ENCODE measurements at places on chromosomes 3 and 15. TPM values are rescaled to one million over a fixed set of nuclear protein-coding genes. Genes with fewer than 3 reads are reported as not detected.

- DNase-seq: no peak
Observed at GRCh38 chr3:105118905-105119304, 247.8 kb upstream of the ALCAM start.

DNA sequence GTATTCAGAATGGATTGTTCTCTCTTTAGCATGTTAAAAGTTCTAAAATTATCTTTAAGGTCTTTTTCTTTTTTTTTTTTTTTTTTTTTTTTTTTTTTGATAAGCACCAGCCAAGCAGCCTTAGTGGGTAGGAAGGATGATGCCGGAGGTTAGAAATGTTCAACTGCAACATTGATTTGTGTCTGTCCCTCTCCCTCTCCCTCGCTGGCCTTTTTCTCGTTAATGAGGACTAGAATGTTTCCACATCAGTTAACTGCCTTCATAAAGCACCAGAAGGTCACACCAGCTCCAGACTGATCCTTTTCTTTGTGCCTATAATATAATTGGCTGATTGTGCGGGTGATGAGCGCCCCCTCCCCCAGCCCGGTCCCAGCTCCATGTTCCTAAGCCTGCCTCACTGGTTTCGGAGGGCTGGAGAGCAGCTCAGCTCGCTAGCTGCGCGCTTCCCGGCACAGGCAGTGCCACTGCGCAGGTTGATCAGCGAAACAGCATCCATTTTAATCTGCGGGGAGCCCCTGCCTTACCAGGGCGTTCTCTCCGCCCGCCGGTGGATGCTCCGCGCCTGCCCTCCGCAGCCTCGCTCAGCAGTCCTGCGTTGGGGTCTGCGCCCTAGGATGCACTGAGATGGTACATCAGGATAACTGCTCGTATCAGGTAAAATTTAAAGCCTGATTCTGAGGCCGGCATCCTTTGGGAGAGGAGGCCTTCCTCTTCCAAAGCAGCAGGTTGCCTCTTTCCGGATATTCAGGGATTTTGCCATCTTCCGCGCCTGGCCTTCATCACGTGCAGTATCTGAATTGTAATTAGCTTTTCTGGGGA, 148.9 kb upstream of the IL12A start:
- no peak for DNase-seq

DNA sequence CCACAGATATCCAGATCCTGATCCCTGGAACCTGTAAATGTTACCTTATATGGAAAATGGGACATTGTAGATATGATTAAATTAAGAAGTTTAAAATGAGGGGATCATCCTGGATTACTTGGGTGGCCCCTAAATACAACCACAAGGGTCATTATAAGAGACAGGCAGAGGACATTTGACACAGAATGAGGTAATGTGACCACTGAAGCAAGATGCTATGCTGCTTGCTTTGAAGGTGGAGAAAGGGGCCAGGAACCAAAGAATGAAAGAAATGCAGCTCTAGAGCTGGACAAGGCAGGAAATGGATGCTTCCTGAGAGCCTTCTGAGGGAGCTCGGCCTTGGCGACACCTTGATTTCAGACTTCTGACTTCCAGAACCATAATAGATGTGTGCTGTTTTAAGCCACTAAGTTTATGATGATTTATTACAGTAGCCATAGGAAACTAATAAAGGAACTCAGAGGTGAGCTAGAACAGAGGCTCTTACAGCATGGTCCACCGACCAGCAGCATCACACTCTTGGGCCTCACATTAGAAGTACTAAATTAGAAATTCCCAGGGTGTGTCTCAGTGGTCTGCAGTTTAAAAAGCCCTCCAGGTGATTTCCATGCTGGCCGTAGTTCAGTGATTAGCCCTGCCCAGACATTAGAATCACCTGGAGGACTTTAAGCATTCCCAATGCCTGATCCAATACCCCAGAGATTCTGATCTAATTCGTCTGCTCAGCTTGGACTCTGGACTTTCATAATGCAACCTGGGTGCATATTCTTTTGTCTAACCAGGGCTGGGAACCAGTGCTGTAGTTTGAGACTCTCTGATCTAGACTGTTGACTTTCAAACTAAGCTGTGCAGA, 7.5 kb downstream of the COLQ start:
- DNase-seq: no peak

GRCh38 chr15:36769098-36769497, 189.7 kb downstream of the CDIN1 start:
- DNase-seq: no peak

- DNase-seq: no peak
Observed at GRCh38 chr15:66515901-66516322, 10.8 kb downstream of the ZWILCH start.

- DNase-seq: no peak
Observed at GRCh38 chr3:30471066-30471465, 135.3 kb upstream of the TGFBR2 start.

- DNase-seq: no peak
Observed at GRCh38 chr15:95760508-95760907, 570.0 kb upstream of the NR2F2 start.

DNA sequence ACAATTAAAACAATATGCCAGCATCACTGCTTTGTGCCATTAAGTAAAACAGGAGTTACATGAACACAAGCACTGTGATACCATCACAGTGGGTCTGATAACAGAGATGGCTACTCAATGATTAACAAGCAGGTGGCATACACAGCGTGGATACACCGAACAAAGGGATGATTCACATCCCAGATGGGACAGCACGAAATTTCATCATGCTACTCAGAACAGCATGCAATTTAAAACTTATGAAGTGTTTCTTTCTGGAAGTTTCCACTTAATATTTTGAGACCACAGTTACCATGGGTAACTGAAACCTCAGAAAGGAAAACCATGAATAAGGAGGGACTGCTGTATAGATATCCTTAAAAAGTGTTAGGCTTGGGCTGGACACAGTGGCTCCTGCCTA, 44.5 kb downstream of the SLC24A1 start:
- DNase-seq: no peak

DNA sequence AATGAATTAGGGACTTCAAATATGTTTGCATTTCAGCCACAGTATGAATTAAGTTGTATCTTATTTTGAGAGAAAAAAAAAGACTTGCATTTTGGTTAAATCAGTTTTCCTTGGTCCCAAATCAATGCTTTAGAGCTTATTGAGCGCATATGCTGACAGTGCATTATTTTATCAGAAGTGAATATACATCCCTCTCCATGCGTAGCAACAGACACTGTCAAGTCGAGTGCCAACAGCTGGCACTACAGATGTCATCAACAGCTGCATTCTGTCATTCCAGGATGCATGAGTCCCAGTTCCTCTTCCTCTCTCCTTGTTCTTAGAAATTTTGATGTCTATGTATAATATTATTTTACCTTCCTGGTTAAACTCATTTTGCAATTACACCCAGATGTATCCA, 156.1 kb upstream of the FOXB1 start:
- DNase-seq: no peak

DNA sequence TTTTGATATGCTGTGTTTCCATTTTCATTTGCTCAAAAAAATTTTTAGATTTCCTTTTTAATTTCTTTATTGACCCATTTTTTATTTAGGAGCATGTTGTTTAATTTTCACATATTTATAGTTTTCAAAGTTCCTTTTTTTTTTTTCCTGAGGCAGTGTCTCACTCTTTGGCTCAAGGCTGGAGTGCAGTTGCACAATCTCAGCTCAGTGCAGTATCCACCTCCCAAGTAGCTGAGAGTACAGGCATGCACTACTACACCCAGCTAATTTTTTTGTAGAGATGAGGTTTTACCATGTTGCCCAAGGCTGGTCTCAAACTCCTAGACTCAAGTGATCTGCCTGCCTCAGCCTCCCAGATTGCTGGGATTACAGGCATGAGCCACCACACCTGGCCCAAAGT, 36.2 kb downstream of the PFN2 start:
- DNase-seq: no peak

- no peak for DNase-seq
Observed at GRCh38 chr3:1700650-1701049, 398.0 kb upstream of the CNTN4 start.

DNA sequence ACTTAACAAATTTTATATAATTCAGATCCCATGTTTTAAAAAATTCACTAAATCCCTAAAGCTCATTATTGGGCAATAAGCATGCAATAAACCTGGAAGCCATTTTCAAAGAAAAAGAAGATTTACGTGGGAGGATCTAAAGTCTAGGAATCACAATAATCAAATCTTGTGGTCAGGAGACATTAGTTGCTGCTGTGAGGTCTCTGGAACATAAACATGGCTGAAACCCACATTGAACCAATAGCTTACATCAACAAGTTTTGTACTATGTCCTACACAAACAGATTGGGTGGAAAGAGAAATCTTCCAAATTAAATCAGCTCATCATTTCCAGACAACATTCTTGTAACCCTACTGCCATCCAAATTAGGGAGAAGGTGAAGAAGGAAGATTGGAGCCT, 121.9 kb upstream of the EPHA3 start:
- no peak for DNase-seq

DNA sequence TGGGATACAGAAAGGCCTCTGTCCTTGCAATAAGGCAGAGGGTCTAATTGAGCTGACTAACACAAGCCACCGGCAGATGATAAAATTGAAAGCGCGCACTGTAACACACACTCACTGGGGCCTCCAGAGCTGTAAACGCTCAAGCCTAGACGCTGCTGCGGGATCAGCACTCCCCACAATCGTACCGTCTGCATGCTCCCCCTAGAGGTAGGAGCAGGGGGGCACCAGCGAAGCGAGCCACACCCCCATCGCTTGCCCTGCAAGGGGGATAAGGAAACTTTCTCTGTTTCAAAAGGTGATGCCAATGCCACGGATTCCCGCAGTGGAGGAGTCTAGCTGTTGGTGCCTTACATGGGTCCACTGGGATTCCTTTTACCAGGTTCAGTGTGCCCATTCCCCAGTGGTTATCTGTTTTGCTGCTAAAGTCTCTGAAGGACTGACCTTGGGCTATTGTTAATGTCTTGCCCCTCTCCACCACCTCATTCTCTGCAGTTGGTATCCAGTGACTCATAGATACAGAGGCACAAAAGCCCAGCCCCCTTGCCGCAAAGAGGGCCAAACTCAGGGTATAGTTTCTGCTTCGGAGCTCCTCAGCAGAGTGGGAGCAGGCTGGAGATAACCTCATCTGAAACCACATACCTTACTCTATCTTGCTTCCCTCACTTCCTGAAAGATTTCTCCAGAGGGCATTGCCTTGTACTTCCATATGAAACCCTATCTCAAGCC, 139.3 kb upstream of the KBTBD8 start:
- DNase-seq: no peak

DNA sequence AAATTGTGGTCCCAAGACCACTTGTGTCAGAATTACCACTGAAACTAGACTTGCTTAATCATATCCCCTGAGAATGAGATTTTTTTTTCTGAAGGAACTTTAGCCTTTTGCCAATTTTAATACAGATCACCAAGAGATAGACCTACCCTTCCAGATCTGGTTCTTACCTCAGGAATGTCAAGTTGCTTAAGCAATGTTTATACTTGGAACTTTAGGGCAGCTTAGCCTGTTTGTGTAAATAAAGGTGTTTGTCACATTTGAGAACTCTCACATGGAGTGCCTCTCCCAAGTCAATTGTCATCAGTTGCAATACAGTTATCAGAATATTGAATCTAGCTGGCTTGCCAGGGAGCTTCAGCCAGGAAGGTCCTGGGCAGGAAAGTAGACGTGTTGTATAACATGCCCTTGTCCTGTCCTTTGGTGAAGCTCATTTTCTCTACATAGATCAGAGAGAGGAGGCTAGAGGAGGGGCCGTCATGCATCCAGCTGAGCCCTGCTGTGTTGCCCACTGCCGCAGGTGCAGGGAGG, 3.9 kb downstream of the GPD1L start:
- DNase-seq: no peak

- no peak for DNase-seq
Observed at GRCh38 chr3:9715136-9715535, 11.5 kb downstream of the CPNE9 start.

CACNA2D2 gene
- total RNA-seq: 2.5 TPM

SLC15A2 gene
- total RNA-seq: 0.69 TPM

CLDN16 gene
- total RNA-seq: not detected

OPA1 gene
- total RNA-seq: 56.1 TPM

VIPR1 gene
- 66.8 TPM for total RNA-seq

MESP1 gene
- total RNA-seq: 0.22 TPM

MYRIP gene
- not detected for total RNA-seq
